Regular cardiac myocyte (primary cell): ENCODE measurements at places on chromosomes 3 and 15. TPM values are rescaled to one million over a fixed set of nuclear protein-coding genes. Genes with fewer than 3 reads are reported as not detected.

Gene NUSAP1
- total RNA-seq = 16.3 and 71.5 TPM in 2 replicates

Gene RLBP1
- total RNA-seq = not detected in 2 replicates

Gene ITIH3
- 0.19 and 0.85 TPM in 2 replicates for total RNA-seq

Gene CSPG5
- 0.19 and 0.28 TPM in 2 replicates for total RNA-seq

Gene ANKRD63
- not detected in 2 replicates for total RNA-seq

Gene ARNT2
- total RNA-seq = 4.6 and 7.6 TPM in 2 replicates

Gene HGD
- total RNA-seq = 1.7 and 2.5 TPM in 2 replicates

Gene IQCF5
- total RNA-seq = not detected in 2 replicates

Gene ITPKA
- total RNA-seq = 0.28 and 1.2 TPM in 2 replicates

Gene GPR171
- 0.28 TPM in 1 of 2 replicates, not detected in the other for total RNA-seq

Gene EPHB1
- total RNA-seq = 0.56 and 1.5 TPM in 2 replicates

Gene PDCD6IP
- total RNA-seq = 145 and 260 TPM in 2 replicates

Gene FYTTD1
- total RNA-seq = 47.7 and 60.9 TPM in 2 replicates

Gene TUBGCP5
- total RNA-seq = 27.9 and 28.2 TPM in 2 replicates

Gene PPARG
- total RNA-seq = 24.0 and 24.5 TPM in 2 replicates

Gene PRKAR2A
- total RNA-seq = 22.3 and 53.7 TPM in 2 replicates

Gene PEAK1
- 47.0 and 93.9 TPM in 2 replicates for total RNA-seq

Gene C3orf22
- total RNA-seq = not detected in 2 replicates

Gene LRRIQ4
- 0.19 TPM in 1 of 2 replicates, not detected in the other for total RNA-seq

Gene PRR20G
- total RNA-seq = not detected in 2 replicates

Gene ERICH6
- total RNA-seq = under 0.01 TPM in 1 of 2 replicates, not detected in the other

Gene SCN5A
- 1.1 and 1.2 TPM in 2 replicates for total RNA-seq

Gene TRIM71
- not detected in 2 replicates for total RNA-seq

Gene FEZF2
- total RNA-seq = not detected in 2 replicates

Gene THAP10
- total RNA-seq = 3.4 and 5.2 TPM in 2 replicates

Gene CD80
- total RNA-seq = 0.19 TPM in 1 of 2 replicates, not detected in the other

Gene FGF7
- 29.3 and 236 TPM in 2 replicates for total RNA-seq

Gene SCG5
- total RNA-seq = 9.0 and 54.4 TPM in 2 replicates

Gene GRK7
- total RNA-seq = not detected in 2 replicates

Gene FAM98B
- total RNA-seq = 5.4 and 6.8 TPM in 2 replicates

Gene GPR27
- 0.28 TPM in 1 of 2 replicates, not detected in the other for total RNA-seq

Gene RBP2
- not detected in 2 replicates for total RNA-seq

Gene CTXN2
- not detected in 2 replicates for total RNA-seq

Gene SNX33
- total RNA-seq = 15.3 and 28.2 TPM in 2 replicates

Gene DLL4
- 0.28 and 0.38 TPM in 2 replicates for total RNA-seq

Gene C3orf18
- 8.2 and 22.0 TPM in 2 replicates for total RNA-seq

Gene LRTM1
- not detected in 2 replicates for total RNA-seq

Gene CCDC191
- 1.3 and 2.0 TPM in 2 replicates for total RNA-seq

Gene MAP3K13
- 22.6 and 23.0 TPM in 2 replicates for total RNA-seq

Gene DLEC1
- 0.28 TPM in 1 of 2 replicates, not detected in the other for total RNA-seq

Gene IL17RD
- total RNA-seq = 1.5 and 1.7 TPM in 2 replicates

Gene TM2D3
- 33.7 and 37.2 TPM in 2 replicates for total RNA-seq

Gene FAM174B
- total RNA-seq = 1.2 and 1.7 TPM in 2 replicates

Gene DCUN1D1
- 33.8 and 39.7 TPM in 2 replicates for total RNA-seq
